Right lobe of liver (tissue), 6 donors: ENCODE measurements at places on chromosomes 3 and 15. TPM values are rescaled to one million over a fixed set of nuclear protein-coding genes. Genes with fewer than 3 reads are reported as not detected.

The TUSC2 gene
- total RNA-seq = 36.9 TPM

The C3orf49 gene
- not detected for total RNA-seq

The FEZF2 gene
- not detected for total RNA-seq

DNA sequence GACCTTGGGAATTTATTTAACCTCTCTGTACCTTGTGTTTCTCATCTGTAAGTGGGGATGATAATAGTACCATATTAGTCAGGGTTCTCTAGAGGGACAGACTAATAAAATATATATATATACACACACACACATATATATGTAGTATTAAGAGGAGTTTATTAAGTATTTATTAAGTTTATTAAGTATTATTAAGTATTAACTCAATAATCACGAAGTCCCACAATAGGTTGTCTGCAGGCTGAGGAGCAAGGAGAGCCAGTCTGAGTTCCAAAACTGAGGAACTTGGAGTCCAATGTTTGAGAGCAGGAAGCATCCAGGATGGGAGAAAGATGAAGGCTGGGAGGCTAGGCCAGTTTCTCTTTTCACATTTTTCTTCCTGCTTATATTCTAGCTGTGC lies 14.8 kb downstream of the OXSM start:
- no peak for DNase-seq

DNA sequence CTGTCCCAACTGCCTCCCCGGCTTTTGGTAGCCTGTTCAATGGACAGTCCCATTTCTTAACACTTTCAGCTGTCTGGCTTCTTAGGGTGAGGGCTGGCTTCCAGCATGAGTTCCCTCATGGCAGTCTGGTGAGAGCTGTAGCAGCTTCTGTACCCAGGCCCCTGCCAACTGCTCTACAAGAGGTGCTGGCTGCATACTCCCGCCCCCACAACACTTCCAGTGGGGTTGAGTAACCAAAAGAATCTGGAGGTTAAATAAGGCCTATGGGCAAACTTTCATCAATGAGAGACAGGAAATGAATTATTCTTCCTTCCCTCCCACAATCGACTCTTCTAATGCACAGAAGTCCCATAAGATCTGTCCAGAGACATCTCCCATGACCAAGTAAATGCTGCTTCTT lies 145.0 kb downstream of the NEK10 start:
- no peak for DNase-seq
